SW480 (cell line): ENCODE measurements at places on chromosomes 1 and 21.

GRCh38 chr1:91075233-91076135, 53.6 kb upstream of the ZNF644 start:
- no peak for DNase-seq

GRCh38 chr1:247430434-247430833, 14.5 kb downstream of the NLRP3 start:
- no peak for DNase-seq

GRCh38 chr1:56135069-56135863, 444.1 kb downstream of the PLPP3 start:
- no peak for DNase-seq

GRCh38 chr21:44709426-44710293, 1.7 kb downstream of the TSPEAR start:
- no peak for DNase-seq

GRCh38 chr1:18597160-18598042, 33.2 kb upstream of the PAX7 start:
- peak; percentile 18 for DNase-seq

DNA sequence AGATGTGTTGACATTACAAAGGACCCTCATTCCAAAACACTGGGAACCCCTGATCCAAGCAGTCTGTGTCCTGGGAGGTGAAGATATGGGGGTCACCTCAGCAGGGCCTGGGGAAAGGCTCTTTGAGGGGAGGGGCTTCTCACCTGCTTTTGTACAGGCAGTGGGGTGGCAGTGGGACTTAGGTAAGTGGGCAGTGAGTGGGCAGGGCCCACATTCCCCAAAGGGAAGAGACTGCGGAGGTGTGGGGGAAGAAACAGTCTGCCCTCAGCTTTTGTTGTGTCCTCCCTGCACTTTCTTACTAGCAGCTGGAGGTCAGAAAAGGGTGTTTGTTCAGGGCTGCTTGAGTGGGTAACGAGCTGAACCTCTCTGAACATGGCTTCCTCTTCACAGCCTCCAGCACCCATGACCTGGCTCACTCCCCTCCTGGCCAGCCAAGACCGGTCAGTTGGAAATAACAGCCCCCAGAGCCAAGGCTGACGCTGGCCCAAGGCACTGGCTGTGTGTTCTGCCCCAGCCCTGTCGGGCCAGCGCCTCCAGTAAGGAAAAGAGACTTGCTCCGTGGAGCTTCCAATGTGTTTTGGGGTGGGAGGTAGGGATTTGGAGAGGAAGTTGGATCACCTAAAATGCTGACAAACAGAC, 173.5 kb downstream of the PSMG1 start:
- DNase-seq = no peak

GRCh38 chr1:63155437-63155836, 166.9 kb upstream of the FOXD3 start:
- no peak for DNase-seq

DNA sequence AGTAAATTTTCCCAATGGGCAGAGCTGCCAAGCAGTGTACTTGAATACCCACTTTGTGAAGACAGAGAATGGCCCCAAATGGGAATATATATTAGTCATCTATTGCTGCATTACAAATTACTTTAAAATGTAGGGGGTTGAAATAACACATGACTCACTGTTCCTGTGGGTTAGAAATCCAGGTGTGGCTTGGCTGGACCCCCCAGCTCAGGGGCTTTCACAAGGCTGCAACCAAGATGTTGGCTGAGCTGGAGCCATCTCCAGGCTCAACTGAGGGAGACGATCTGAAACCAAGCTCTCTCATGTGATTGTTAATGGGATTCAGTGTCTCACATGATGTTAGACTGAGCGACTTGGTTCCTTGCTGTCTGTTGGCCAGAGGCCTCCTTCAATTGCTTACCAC, 33.4 kb upstream of the ARHGAP29 start:
- peak; percentile 35 for DNase-seq

DNA sequence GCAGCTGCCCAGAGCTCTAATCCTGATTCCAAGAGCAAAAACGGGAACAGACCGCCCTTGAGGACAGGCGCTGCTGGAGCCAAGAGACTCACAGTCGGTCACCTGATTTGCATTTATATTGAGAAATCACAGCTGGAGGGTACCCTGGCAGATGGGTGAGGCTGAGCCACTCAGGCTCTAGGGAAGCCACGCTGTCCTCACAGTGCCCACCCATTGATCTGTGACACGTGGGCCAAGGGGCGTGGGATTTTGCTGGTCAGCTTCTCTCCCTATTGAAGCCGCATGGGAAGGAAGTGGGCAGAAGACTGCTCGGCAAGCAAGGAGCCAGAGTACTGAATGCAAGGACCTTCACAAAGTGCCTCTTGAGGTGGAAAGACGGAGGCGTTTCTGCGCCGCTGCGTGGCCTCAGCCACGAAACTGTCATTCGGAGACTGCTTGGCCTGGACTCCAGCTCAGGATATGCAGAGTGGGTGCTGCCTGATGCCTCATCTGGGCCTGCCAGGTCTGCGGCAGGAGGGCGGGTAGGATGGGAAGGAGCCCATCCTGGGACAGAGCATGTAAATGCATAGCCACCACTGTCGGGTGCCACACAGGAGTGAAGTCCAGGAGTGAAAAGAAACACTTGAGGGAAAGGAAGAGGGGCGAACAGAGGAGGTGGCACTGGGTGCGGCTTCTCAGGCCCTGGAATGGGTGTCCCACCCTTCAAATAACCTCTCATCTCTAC, 139.8 kb downstream of the PGBD5 start:
- DNase-seq = no peak

DNA sequence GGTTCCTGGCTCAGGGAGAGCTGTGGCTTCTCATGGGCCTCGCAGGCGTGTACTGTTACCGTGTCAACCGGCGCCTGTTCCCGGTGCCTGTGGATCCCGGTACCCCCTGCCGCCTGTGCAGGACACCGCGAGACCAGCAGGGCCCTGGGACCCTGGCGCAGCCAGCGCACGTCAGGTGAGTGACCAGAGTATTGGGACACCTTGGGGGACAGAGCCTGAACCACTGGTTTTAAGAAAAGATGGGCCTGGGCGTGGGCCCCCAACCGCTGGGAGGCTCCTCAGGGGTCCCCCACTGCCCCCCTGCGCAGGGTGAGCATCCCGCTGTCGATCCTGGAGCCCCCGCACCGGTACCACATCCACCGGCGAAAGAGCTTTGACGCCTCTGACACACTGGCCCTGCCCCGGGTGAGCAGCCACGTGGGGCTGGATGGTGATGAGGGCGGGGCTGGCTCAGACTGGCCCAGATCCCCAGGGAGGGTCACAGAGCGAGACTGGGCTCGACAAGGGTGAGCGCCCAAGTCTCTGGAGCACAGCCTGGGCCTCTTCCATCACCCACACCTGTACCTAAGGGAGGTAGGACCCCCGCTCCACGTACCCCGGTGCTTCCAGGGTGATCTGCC, 10.5 kb downstream of the MIIP start:
- DNase-seq = no peak

- DNase-seq = no peak
These were observed 57.3 kb upstream of the SSBP3 start for GRCh38 chr1:54463259-54464030.

DNA sequence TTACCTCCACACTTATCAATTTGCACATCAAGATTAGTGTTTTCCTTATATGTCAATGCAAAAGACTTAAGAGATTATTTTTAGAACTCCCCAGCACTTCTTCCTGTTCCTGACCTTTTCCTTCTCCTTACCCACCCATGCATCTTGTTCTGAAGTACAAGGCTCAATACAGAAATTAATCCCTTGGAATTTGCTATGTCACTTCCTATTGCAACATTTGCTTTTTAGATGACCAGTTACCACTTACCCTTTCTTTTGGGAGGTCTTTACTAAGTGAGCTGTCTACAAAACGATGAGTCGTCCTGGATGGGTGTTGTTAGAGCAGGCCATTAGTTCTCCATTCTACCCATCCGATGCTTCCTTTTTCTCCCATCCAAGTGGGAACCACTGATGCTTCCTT, 221.2 kb downstream of the FMN2 start:
- DNase-seq = peak; percentile 7

DNA sequence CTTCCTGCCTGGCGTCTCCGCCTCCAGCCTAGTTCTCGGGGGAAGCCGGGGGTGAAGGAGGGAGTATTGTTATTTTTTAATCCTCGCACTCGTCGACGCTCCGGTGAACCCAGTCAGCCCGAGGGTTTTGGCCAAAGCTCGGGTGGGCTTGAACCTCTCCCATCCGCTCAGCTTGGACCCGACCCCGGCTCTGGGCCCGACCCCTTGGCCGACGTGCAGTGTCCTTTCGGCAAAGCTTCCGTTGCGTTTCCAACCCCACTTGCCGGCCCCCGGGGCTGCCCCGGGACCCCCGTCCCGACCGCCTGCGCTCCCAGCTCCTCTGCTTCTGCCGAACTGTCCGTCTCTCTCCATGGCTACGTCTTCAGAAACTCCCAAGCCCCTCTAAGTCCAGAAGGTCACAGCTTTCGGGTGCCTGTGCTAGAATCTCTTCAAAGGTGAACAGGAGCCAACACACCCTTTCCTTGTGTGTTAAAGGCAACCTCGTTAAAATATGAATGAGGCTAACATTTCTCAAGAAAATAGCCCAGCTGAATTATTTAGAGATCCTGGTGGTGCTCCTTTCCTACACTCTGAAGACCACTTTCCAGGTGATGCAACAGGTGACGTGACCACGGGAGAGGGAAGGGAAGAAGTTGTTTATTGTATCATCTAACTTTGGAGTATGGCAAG, 647 bp downstream of the DESI2 start:
- peak; percentile 36 for DNase-seq

DNA sequence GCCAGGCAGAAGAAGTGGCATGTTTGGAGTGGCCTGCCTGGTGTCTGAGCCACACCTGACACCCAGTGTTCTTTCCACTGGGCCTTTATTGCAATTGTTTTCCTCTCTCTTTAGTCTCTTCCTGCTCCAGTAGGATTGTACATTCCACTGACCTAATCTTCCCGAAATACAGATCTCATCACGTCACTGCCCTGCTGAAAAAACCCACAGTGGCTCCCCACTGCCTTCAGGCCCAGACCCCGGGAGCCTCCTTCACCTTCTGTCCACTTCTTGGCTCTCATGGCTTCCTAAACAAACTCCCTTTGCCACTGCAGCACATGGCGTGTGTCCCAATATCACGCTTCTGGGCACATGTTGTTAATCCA, 25.3 kb upstream of the ATP5PO start:
- DNase-seq = no peak

GRCh38 chr1:112508278-112509004, at the start of gene WNT2B:
TSS of gene WNT2B (plus strand) at chr1:112508965. CDS start at chr1:112509263, 298 bp downstream.
- DNase-seq = peak; percentile 25

DNA sequence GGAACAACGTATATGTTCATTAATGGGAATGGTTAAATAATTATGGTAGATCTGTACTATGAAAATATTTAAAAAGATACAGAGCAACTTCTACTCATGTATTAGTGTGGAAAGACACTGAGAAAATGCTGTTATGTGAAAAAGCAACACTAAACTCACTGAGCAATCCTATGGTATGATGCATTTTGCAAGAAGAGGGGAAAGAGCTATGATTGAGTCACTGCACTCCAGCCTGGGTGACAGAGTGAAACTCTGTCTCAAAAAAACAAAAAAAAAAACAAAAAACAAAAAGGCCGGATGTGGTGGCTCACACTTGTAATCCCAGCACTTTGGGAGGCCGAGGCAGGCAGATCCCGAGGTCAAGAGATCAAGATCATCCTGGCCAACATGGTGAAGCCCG, 44.4 kb downstream of the ATP5PO start:
- DNase-seq = no peak

- no peak for DNase-seq
These were observed 727.7 kb upstream of the NCAM2 start for GRCh38 chr21:20270365-20271055.
